ENCODE measurements at places on chromosomes 16 and 17.

DNA sequence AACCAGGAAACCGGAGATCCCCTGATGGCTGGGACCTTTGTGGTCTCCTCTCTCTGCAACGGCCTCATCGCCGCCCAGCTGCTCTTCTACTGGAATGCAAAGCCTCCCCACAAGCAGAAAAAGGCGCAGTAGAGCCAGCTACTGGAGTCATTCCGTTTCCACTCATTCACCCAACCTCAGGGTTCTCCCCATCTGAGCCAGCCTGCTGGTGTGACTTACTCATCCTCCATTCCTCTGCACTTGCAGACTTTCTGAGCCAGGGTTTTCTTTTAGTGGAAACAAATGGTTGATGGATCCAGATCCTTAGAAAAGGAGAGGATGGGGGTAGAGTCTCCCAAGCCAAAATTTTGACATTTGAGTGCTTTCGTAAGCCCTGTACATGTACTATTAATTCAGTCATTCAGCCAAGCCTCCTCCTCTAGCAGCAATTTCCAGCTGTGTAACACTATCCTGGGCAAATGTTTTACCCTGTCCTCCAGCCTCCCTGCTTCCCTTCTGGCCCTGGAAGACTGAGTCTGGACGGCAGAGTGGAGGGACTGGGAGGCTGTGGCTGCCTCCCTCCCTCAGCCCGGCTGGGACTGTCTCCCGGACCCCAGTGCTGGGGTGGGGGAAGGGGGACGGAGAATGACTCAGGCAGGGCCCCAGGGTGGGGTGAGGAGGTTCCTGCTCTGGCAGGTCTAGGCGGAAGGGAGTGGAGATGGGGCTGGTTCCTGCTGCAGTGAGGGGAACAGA lies 2.3 kb downstream of the SOX15 start:
- DNase-seq, result no peak

GRCh38 chr16:49602201-49602975 lies 228.8 kb downstream of the C16orf78 start:
- DNase-seq, result peak; percentile 2

- DNase-seq, result peak; percentile 17
These were observed 3.9 kb downstream of the PLEKHG4 start for GRCh38 chr16:67283039-67283825.

DNA sequence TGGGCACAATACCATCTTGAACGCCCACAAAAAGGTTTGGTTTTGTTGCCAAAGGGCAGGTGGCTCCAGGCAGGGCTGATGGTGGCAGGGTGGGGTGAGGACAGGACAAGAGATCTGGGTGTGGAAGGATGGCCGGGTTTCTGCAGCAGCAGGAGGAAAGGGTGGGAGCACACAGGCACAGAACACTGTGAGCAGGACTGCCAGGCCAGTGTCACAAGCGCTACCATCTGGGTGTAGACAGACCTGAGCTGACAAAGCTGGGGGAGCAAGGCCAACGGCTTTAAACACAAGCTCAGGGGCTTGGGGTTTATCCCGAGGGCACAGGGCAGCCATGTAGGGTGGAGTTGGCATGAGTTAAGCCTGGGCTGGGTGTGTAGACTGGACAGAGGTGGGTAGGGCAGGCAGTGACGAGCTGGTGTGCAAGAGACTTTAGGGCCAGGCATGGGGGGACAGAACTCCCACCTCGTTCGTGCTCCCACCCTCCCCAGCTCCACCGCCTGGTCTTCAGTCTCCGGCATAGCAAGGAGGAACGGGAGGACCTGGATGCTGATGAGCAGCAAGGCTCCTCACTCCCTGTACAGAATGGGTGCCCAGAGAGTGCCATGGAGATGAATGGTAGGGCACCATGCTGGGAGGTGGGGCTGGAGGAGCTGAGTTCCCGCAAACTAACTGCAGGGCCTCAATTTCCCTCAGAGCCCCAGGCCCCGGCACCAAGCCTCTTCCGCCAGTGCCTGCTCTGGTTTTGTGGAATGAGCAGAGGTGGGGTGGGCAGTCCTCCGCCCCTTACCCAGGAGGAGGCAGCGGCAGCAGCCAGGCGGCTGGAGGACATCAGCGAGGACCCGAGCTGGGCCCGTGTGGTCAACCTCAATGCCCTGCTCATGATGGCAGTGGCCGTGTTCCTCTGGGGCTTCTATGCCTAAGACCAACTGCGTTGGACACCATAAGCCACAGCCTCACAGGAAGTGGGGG lies 7.0 kb downstream of the SLC5A2 start:
- no peak for DNase-seq

GRCh38 chr17:51088287-51088686 lies 32.4 kb downstream of the SPAG9 start:
- no peak for DNase-seq

GRCh38 chr17:40190197-40191021 lies 13.1 kb downstream of the RAPGEFL1 start:
- DNase-seq, result no peak

DNA sequence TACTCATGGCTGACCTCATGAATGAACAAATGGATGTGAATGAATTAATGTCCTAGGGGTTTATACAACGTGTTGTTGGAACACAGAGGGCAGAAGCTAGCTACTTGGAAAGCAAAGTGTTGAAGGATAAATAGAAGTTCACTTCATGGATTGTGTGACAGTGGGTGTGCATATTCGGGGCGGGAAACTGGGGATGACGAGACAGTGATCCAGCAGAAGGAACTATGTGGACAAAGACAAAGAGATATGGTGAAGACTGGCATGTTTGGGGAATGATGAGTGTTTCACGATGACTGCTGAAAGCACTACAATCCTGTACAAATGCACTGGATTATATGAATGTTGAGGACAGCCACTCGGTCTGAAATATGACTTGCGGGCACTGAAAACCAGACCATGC lies 250.5 kb upstream of the C16orf82 start:
- DNase-seq, result no peak

DNA sequence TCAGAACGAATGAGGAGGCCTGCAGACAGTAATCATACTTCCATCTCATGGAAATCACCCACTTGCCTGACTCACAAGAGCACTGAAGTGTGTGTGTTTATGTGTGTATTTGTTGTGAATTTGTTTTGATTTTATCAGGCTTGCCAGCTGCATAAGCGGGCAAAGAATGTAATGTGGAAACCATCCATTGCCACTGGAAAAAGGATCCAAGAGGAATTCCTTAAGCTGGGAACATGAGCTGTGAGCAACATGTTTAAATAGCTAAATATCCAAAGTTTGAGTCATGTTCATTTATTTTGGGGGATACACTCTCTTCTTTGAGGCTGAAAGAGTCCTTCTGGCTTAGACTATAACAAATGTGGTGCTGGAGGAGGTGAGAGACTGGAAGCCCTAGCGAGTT lies 198.4 kb upstream of the TBX2 start:
- peak; percentile 74 for DNase-seq

DNA sequence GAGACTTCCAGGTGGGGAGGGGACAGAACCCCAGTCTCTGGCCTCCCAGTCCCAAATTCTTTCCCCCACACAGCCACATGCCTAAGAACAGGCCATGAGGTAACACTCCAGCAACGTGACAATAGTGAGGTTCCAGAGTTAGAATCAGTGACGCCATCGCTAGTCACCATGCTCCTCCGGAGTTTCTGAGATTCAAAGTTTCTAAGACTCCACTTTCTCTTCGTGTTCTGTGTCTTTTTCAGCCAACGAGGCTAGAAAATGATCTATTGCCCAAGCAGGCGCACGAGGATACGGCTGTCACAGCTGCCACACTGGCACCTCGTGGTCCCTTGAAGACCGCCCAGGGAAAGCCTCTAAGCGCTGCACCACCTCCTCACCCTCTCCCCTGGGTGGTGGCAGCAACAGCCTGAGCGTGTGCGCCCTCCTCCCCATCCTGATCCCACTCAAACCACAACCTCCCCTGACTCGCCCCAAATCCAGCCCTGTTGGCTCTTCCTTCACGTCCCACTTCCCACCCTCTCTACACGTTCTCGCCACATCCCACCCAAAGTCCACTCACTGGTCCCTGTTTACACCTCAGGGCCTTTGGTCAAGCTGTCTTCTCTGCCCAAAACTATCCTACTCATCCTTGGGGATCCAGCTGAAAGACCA lies 1.0 kb downstream of the MCRIP1 start:
- no peak for DNase-seq

DNA sequence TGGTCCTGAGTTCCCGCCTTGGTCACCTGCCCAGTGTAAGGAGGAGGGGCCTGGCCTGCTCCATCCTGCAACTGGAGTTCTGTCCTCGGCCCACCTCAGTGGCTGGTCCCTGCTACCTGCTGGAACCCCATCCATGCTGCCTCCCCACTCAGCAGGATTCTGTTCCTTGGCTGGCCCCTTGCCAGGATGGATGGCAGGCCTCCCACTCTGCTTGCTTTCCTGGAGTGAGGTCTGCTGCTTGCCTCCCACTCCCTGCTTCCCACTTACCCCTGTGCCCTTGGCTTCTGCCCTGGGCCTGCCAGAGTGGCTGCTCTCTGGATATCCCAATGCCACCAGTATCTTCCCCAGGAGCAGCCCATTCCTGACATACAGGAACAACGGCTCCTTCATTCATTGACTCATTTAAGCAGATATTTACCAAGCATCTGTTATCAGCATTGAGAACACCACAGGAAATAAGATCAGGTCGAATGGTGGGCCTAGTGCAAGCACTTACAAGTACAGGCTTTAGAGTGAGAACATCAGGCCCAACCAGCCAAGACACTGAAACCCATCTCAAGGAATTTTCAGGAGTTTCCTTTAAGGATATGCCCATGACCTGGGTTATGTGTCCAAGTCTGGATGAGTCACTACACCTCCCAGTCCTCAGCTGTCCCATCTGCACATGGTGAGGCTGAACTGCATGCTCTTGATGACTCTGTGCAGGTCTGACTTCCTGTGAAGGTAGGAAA lies 17.0 kb upstream of the RPRML start:
- no peak for DNase-seq

DNA sequence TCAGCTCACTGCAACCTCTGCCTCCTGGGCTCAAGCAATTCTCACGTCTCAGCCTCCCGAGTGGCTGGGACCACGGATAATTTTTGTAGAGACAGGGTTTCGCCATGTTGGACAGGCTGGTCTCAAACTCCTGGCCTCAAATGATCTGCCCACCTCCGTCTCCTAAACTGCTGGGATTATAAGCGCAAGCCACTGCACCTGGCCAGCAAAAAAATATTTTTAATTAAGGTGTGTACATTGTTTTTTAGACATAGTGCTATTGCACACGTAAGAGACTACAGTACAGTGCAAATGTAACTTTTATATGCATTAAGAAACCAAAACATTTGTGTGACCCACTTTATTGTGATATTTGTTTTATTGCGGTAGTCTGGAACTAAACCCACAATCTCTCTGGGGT lies 49.0 kb downstream of the NACA2 start:
- no peak for DNase-seq
